Umbilical cord (tissue), 2 donors: ENCODE measurements at places on chromosomes 13 and 19. TPM values are rescaled to one million over a fixed set of nuclear protein-coding genes. Genes with fewer than 3 reads are reported as not detected.
A peak's percentile ranks its signal among the peaks of the same experiment; 100 is the strongest.

DNA sequence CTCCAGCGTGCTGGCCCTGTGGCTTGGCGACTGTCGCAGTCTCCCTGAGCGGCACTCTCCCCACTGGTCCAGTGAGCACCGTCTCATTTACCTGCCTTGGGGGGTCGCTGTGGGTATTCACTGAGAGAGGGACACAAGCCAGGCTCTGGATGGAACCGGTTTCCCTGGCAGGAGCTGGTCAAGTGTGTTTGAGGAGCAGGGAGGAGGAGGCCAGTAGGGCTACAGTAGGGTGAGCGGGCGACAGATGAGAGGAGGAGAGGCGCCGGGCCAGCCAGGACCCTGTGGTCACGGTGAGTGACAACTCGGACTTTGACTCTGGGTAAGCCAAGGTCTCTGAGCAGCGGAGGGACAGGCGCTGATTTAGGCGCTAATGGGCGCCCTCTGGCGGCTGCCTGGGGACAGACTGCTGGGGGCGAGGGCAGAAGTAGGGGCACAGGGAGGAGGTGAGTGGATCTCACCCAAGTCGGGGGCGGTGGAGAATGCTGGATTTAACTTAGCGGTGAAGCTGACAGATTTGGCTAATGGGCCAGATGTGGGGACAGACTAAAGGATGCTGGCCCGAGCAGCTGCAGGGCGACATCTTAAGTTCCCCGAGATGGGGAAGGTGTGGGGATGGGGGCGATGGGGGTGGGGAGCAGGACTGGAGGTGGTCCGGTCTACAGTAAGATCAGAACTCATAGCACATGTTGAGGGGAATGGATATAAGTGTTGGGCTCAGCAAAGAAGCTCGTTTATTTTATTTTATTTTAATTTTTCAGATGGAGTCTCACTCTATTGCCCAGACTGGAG, 4.7 kb upstream of the PRMT1 start:
- DNase-seq, result peak; percentile 57

The ZNF382 gene
- 16.1 TPM for total RNA-seq

- DNase-seq, result no peak
Measured at GRCh38 chr13:111945086-111945485, 121.9 kb upstream of the SOX1 start.

DNA sequence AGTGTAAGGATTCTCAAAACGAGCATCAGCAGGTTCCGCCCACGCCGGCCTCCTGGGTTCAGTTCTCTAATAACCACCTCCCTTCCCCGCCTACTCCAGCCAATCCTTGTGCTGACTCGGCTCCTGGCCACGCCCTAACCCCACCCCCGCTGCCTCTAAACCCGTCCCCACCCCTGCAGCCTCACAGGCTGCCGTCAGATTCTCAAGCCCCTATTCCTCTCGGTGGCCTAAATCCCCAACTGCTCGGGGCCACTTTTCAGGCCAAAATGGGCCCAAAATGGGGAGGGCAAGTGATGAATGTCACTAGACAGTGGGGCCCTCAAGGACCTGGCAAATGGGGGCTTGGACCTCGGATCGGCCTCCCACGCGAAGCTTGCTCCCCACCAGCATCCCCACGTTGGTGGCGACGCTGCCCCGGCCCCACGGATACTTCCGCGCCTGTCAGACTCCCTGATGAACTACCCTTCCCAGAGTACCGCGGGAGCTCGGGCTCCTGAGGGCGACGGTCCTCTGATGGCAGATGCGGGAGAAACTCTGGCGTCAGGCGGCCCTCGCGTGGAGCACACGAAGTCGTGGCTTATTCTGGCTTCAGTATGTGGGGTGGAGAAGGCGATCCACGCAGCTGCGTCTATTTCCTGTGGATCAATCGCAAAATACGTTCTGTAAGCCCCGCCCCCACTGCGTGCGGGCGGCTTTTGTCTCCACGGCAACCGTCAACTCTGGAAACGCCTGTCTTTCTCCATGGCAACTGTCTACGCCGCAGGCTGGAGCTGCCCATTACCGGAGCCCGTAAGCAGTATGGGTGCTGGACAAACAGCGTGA, 24.8 kb downstream of the ZNF473 start:
- DNase-seq, result peak; percentile 85

GRCh38 chr19:29411113-29411581, 114.6 kb upstream of the VSTM2B start:
- DNase-seq, result no peak

The FCHO1 gene
- 16.1 TPM for total RNA-seq

- peak; percentile 66 for DNase-seq
Measured at GRCh38 chr13:80979035-80979641, 638.2 kb upstream of the SPRY2 start.

The ZNF709 gene
- 7.9 TPM for total RNA-seq

The FCER2 gene
- total RNA-seq, result not detected

The KLK10 gene
- total RNA-seq, result 0.24 TPM

GRCh38 chr13:93066187-93066586, 160.4 kb upstream of the GPC6 start:
- DNase-seq, result peak; percentile 7

The NLRP5 gene
- total RNA-seq, result 0.24 TPM

GRCh38 chr19:18847549-18848463, 16.0 kb downstream of the UPF1 start:
- DNase-seq, result no peak
